ENCODE measurements at places on chromosomes 6 and 20.

DNA sequence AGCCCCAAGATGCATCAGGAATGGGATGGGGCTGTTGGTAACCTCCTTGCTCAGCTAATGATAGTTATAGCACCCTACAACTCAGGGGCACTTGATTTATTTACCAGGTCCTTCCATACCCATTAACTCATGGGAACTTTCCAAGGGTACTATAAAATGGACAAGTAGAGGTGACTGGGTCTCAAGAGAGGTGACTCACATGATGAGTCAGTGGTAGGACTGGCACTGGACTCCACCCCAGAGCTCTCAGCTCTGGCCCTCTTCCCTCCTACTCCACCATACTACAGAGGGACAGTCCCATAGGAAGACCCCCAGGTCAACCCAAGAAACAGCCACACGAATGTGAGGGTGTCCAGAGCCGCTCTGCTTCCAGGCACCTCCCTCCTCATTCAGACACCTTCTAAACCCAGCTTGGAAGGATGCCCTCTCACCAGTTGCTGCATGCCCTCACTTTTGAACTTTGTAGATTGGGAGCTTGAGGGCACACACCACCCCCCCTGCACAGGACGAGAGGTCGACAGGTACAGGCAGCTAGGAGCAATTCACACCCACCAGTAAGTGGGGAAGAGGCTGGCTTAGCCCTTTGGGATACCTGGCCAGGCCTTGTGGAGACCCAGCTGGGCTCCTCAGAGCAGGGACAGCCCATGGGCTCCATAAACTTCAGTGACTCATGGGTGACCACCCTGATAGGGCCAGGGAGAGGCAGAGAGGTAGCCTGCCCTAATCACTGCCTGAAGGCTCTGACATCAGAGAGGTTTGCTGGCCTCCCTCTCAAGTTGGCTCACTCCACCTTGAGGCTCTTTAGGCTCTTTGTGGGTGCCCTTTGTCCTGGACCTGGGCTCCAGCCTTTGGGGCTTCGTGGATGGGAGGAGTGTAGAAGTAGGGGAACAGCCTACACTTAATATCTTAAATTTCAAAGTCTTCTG lies 81.6 kb upstream of the MLN start:
- no peak for DNase-seq

GRCh38 chr6:85795945-85796344 lies 153.3 kb upstream of the SYNCRIP start:
- DNase-seq = peak; percentile 34

DNA sequence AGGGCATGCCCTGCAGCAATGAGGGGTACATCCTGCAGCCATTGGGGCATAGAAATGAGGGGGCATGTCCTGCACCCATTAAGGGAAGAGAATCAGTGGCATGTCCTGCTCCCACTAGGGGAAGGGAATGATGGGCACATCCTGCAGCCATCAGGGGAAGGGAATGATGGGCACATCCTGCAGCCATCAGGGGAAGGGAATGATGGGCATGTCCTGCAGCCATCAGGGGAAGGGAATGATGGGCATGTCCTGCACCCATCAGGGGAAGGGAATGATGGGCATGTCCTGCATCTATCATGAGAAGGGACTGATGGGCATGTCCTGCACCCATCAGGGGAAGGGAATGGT lies 49.7 kb downstream of the PSMB1 start:
- DNase-seq = no peak

- DNase-seq = no peak
Measured at GRCh38 chr6:157757430-157758403, 65.3 kb upstream of the SNX9 start.

DNA sequence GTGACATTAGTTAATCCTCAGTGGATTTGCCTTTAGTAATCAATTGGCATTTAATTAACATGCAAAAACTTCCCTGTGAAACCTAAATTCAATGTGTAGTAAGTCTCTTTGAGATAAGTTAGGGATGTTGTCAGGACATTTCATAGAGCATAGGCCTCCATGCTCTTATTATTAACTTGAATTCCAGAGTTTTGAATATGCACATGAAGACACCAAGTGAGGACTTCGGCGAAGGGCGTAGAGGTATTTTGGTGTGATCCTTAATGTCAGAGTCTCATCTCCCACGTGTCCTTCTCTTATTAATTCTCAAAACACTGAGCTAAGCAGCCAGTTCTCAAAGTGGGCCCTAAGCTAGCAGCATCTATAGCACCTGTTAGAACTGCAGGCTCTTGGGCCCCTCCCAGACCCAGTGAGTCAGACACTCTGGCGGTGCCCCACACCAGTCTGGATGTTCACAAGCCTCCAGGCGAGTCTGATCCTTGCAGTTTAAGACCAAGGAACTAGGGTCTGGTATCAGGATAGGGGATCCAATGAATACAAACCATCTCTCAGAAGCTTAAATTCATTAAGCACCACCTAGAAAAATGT lies 292.1 kb downstream of the QKI start:
- DNase-seq = no peak

DNA sequence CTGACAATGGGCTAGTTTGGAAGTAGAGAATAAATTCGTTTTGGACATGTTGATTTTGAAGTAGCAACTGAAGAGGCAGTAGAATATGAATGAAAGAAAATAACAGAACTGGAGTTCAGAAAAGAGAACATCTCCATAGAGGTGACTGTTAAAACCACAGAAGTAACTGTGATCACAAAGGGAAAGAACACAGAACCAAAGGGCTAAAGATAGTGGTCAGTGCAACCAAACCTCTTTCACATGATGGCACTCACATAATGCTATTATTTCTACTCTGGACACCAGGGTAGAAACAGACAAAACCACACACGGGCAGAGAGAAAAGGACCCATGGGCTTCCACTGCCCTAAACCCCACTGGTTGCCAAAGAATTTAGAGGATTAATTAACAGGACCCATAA lies 58.5 kb downstream of the CDK19 start:
- no peak for DNase-seq

DNA sequence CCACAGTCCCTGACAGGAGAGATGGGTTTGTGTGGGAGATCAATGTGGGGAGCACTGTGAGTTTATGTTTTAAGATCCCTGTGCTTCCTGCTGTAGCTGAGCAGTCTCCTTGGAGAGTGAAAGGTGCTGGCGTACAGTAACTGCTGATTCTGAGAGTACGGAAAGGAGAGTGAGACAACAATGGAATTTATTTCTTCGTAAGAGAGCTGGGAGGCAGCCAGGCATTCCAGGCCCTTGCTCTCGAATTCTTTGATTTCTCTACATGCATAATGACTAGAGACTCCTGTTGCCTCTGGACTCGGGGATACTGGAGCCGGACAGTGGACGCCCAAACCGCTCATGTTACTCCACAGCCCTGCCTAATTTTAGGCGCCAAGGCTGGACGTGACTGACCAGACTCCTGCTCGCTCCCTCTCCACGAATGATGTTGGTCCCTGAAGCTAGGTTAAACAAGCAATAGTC lies 131.0 kb upstream of the PHACTR1 start:
- DNase-seq = no peak

DNA sequence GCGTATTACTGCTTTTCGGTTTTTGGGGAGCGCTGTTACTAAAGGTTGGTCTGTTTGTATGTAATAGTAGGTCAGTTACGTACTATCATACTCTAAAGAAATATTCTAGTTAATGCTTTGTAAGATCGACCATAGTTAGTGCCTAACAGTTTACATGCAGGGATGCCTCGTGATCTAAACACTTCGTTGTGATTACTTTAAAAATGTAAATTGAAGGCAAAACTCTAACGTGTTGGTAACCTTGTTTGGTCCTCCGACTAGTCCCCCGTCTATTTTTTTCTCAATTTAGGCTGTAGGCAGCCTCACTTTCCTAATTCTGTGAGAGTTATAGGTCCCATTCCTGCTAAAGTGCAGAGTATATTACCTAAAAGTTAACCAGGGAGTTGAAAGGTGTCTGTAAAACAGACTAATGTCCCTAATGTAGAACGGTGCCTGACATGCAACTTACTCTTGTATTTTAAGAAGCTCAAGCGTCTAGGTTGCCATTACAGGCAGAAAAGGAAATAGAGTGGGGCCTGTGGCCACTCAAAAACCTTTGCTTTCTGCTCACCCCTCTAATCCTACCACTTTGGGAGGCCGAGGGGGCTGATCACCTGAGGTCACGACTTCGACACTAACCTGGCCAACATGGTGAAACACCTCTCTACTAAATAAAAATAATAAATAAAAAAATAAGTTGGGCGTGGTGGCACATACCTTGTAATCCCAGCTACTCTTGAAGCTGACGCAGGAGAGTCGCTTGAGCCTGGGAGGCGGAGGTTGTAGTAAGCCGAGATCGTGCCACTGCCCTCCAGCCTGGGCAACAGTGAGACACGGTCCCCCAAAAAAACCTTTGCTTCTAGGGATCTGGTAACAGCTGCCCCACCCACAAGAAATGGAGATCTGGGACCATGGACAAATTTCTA lies 37.8 kb downstream of the HFE start:
- DNase-seq = no peak

DNA sequence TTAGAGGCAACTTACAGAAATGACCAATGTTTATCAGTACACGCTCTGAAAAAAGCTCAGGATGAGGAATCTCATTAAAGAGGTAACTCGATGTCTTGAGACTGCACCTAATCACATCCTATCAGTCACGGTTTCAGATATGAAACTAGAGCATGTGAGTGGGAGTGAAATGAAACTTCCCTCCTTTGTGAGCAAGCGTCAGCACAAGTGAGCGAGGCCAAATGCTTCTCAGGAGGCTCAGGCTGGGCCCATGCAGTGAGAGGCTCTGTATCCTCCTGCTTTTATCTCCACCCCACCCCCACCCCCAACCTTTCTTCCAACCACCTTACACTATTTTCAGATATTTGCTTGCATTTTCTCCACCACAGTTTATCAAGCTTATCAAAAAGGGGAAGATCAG lies 140.8 kb upstream of the RIMS1 start:
- DNase-seq = no peak

GRCh38 chr6:15287670-15288375 lies 42.0 kb downstream of the JARID2 start:
- DNase-seq = no peak

GRCh38 chr6:109039795-109040194 lies 54.9 kb downstream of the SESN1 start:
- DNase-seq = no peak

GRCh38 chr6:143130928-143131327 lies 70.2 kb downstream of the AIG1 start:
- no peak for DNase-seq

DNA sequence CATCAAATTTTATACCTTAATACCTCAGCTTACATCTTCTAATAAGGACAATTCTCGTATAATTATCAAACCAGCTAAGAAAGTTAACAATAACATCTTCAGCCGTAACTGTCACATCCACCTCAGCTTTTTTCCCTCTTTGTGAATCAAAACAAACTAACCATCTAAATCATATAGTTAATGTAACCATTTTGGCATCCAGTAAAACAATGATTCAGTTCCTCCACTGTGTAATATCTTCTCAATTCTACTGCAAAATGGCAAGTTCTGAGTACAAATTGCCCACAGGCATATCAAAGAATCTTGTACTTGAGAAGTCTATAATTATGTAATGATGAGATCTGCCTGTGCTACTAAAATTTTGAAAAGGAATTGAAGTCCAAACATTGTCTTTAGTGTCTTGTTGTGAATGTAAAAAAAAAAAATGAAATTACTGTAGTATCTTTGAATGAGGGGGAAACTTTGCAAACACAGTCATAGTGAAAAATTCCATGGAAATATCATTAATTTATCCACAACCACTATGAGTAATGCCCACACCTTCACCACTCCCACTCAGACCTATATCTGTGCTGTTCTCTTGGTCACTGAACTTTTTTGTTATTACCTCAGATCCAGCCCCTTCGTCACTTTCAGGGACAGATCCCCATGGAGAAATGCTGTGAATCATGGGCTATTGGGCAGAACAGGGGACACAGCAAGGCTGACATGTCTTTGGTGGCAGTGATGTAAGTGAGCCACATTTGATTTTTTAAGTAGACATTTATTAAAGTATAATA lies 178.6 kb upstream of the RAB32 start:
- DNase-seq = no peak

- no peak for DNase-seq
Measured at GRCh38 chr6:91573826-91574416, 987.0 kb upstream of the MAP3K7 start.

GRCh38 chr20:56664796-56665195 lies 35.7 kb downstream of the TFAP2C start:
- DNase-seq = no peak

- no peak for DNase-seq
Measured at GRCh38 chr6:88494401-88495140, 328.4 kb upstream of the CNR1 start.

DNA sequence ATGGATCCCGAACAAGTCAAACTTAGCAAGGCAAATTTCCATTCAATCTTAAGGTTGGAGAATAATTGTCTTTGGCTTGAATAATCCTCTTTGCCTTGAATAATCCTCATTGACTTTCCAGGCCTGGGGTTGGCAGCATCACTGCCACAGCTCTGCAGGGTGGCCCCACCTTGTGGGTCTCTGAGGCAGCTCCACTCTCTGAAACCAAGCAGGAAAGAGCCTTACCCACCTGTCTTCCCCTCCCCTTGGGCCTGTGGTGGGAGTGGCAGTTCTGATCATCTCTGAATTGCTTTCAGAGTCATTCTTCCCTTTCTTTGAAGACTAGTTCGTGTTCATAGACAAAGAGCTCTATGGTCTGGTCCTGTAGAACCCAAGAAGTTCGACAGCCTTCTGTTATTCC lies 47.5 kb downstream of the KCNQ5 start:
- no peak for DNase-seq

GRCh38 chr6:80530103-80530502 lies 423.6 kb downstream of the BCKDHB start:
- DNase-seq = no peak

DNA sequence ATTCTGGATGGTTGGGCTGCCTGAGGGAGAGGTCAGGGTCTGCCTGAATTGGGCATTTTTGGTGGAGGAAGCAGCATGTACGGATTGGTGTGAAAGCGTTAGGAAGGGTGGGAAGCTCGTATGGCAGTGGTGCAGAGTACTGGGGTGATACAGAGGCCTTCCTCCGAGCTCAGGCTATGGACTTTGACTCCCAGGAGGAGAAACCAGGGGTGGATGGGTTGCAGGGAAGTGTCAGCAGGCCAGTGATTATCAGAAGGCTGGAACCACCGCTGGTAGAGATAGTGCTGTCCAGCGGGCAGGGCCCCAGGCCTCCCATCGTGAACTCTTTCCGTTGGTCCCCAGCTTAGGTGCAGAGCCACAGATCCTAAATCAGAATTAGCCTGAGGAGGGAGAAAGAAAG lies 5.3 kb downstream of the WFDC5 start:
- no peak for DNase-seq

- DNase-seq = no peak
Measured at GRCh38 chr20:32352121-32352720, 5.9 kb upstream of the ASXL1 start.

- no peak for DNase-seq
Measured at GRCh38 chr6:138719011-138719635, 54.4 kb upstream of the CCDC28A start.

GRCh38 chr6:161630674-161631073 lies 356.8 kb upstream of the AGPAT4 start:
- no peak for DNase-seq
